ENCODE measurements at places on chromosomes 11 and 22.
A peak's percentile ranks its signal among the peaks of the same experiment; 100 is the strongest.

DNA sequence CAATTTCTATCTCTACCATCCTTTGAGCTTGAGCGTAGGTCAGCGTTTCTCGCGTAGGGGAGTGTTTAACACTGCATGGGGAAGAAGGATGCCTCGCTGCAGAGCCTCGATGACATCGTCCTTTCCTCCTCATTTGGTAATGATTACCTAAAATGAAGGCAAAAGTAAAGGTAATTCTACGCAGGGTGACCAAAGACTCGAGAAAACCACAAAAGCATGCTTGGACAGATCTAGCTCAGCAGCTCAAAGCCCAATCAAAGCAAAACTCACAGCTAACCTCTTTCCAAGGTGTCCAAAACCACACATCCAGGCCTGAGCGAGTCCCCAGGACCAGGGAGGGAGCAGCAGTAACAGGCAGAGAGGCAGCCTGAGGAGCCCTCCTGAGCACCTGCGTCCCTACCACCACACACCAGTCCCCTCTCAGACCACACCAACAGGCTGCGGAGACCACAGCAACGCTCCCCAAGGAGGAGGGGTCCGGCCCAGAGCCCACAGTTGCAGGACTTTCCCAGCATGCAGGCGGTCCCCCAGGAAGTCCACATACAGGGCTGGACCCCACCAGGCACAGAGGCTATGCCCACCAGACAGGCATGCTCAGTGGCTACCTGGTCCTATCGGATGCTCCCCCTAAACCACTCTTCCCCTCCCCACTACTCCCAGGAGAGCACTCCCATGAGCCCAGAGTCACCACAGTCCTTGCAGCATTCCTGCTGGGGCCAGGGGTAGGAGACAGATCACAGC lies 3.3 kb downstream of the BRD1 start:
- no peak for DNase-seq

GRCh38 chr11:61037441-61038093 lies 64.7 kb upstream of the CD5 start:
- DNase-seq, result peak; percentile 67

- peak; percentile 65 for DNase-seq
Observed at GRCh38 chr11:86509588-86509974, 134.9 kb downstream of the CCDC81 start.

GRCh38 chr22:48424661-48425060 lies 1403.0 kb downstream of the BRD1 start:
- no peak for DNase-seq

- DNase-seq, result peak; percentile 54
Observed at GRCh38 chr11:1877211-1878136, 14.2 kb downstream of the PRR33 start.

- no peak for DNase-seq
Observed at GRCh38 chr11:131288521-131289091, 81.8 kb upstream of the NTM start.

- peak; percentile 91 for DNase-seq
Observed at GRCh38 chr11:110524238-110524637, 94.5 kb downstream of the FDX1 start.

- DNase-seq, result no peak
Observed at GRCh38 chr11:84390441-84391078, 1104.4 kb upstream of the CCDC90B start.

Data from fibroblast of skin of scalp (primary cell).